ENCODE measurements at places on chromosomes 1 and 21. TPM values are rescaled to one million over a fixed set of nuclear protein-coding genes. Genes with fewer than 3 reads are reported as not detected.

The OR2L8 gene
- total RNA-seq, result not detected

The C4BPA gene
- total RNA-seq, result under 0.01 TPM

The CD160 gene
- total RNA-seq, result not detected

The TMEM82 gene
- not detected for total RNA-seq

The KHDC4 gene
- total RNA-seq, result 14.6 TPM

The FBXO42 gene
- total RNA-seq, result 7.1 TPM

The RC3H1 gene
- 12.9 TPM for total RNA-seq

The S100A2 gene
- 2.6 TPM for total RNA-seq

The BRDT gene
- not detected for total RNA-seq

The NASP gene
- total RNA-seq, result 32.0 TPM

Measured in smooth muscle cell of bladder (primary cell).